ENCODE measurements at places on chromosomes 12 and 14.

- DNase-seq = no peak
These were observed 75.8 kb downstream of the EP400 start for GRCh38 chr12:132025526-132025925.

GRCh38 chr12:8941691-8942478 is 7.6 kb downstream of the M6PR start:
- no peak for DNase-seq

- no peak for DNase-seq
These were observed 59.5 kb upstream of the RNU6-7 start for GRCh38 chr14:32142341-32142740.

- DNase-seq = no peak
These were observed 1297.7 kb downstream of the AACS start for GRCh38 chr12:126362964-126363363.

- DNase-seq = no peak
These were observed 53.6 kb downstream of the LRRIQ1 start for GRCh38 chr12:85089792-85090191.

DNA sequence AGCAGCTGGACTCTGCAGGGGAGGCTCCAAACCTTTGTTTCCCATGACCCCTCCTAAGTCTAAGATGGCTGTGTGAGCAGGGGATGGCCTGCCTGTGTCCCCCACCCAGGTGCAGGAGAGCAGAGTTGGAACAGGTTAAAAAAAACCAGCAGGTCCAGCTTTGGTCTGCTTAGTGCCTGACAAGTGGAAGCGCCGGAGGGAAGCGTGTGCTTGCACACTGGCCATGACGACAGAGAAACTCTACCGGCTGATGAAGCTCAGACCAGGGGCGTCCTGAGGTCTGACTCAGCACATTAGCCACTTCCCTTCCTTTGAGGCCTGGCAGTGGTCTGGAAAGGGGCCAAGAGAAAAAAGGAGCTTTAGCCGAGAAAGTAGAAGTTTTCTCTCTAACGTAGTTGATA is 280.1 kb downstream of the VRK1 start:
- DNase-seq = no peak

GRCh38 chr12:117732761-117733548 is 235.8 kb downstream of the KSR2 start:
- DNase-seq = no peak

DNA sequence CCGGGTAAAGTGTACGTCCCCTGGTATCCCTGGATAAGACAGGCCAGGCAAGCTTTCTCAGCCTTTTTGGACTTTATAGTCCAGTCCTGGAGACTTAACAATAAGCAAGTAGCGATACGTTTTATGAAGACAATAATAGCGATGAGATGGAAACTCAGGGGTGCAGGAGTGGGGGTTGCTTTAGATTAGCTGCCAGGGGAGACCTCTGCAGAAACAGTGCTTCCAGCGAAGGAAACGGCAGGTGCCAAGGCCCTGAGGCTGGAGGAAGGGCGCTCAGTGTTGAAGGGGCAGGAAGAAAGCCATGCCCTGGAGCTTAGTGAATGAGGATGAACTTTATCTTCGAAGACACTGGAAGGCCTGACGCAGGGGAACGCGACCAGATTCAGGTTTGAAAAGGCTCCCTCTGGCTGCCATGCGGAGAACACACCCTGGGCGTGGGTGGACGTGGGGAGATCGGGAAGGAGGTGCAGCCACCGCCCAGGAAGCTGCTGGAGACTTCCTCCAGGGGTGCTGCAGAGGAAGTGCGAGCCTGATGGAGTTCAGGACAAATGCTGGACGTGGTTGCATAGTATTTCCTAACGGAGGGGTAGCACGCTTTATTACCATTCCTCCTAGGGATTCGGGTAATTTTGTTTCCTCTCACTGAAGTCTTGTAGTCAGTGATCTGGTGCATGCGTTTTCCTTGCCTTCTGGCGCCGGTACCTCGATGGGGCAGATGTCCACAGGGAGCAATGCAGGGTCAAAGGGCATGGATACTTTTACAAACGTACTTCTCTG is 26.1 kb upstream of the UBC start:
- no peak for DNase-seq

DNA sequence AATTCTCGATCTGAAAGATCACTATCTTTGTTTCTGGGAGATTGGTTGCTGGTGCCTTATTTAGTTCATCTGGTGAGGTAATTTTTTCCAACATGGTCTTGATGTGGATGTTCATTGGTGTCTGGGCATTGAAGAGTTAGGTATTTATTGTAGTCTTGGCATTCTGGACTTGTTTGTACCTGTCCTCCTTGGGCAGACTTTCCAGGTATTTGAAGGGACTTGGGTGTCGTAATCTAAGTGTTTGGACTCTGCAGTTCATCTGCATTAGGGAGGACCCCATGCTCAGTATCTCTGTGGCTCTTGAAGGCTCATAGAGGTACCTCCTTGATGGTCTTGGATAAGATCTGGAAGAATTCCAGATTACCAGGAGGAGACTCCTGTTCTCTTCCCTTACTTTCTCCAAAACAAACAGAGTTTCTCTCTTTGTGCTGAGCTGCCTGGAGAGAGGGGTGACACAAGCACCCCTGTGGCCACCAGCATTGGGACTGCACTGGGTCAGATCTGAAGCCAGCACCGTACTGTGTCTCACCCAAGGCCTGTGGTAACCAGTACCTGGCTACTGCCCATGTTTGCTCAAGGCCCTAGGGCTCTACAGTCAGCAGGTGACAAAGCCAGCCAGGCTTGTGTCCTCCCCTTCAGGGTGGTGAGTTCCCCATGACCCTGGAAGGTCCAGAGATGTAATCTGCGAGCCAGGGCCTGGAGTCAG is 5.3 kb downstream of the A2ML1 start:
- no peak for DNase-seq

DNA sequence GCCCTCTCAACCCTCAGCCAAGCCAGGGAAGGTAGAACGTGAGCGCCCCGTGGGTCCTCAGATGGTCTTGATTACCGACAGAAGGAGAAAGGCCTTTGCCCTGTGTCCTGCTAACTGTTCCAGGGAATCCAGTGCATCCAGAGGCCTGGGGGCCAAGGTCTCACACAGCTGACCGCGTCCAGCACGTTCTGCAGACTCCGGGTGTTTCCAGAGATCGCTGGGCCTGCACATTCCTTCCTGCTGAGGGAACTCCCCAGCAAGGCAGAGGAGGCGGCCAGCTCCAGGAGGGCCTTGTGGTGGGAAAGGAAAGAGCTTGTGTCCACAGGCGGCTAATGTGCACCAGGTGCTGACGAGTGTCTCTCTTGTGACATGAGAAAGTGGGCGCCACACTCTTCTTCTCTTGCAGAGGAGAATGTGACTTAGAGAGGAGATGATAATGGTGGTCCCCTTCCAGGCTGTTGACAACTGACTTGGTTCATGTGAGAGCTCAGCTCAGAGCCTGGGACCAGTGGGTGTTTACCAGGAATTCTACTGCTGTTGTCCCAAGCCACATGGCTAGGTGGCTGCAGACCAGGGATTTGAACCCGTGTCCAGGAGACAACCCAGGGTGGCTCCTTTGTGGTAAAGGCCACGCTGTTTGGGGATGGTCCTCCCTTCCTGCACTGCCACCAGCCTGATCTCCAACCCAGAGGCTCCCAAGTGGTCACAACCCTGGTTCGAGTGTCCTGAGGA is 46.8 kb upstream of the DLK1 start:
- no peak for DNase-seq

DNA sequence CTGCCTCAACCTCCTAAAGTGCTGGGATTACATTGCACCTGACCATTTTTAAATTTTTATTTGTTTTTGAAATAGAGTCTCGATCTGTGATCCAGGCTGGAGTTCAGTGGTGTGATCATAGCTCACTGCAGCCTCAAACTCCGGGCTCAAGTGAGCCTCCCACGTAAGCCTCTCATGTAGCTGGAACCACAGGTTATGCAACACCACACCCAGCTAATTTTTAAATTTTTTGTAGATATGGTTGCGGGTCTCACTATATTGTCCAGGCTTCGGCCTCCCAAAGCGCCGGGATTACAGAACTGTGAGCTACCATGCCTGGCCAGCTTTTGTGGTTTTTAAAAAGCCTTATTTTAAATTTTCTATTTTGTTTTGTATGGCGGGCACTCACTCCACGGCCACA is 2.2 kb upstream of the DRAM1 start:
- DNase-seq = no peak

- DNase-seq = no peak
These were observed 49.2 kb downstream of the FUT8 start for GRCh38 chr14:65461730-65462129.

- no peak for DNase-seq
These were observed 144.0 kb downstream of the RAD51B start for GRCh38 chr14:67963545-67963944.
